Esophagus squamous epithelium (tissue), 5 donors: ENCODE measurements at places on chromosomes 2 and 18. TPM values are rescaled to one million over a fixed set of nuclear protein-coding genes. Genes with fewer than 3 reads are reported as not detected.
A peak's percentile ranks its signal among the peaks of the same experiment; 100 is the strongest.

DNA sequence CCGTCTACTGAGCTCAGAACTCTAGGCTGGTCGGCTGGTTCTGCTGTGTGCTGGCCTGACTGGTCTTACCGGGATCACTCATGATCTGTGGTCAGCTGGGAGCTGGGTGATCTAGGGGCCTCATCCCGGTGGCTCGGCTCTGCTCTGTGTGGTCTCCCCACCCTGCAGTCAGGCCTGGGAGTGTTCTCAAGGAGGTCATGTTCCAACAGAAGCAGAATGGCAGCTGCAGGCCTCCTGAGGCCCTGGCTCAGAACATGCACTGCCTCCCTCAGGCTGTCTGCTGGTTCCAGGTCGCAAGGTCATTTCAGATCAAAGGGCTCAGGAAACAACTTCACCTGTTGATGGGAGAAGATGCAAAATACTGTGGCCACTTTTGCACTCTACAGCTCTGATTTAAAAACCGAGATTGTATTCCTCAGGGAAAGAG lies 81.1 kb upstream of the RFX8 start:
- H3K36me3 ChIP-seq = no peaks in the 10 kb centered on the region
- DNase-seq = no peak
- H3K27ac ChIP-seq = no peak overlapping the region

DNA sequence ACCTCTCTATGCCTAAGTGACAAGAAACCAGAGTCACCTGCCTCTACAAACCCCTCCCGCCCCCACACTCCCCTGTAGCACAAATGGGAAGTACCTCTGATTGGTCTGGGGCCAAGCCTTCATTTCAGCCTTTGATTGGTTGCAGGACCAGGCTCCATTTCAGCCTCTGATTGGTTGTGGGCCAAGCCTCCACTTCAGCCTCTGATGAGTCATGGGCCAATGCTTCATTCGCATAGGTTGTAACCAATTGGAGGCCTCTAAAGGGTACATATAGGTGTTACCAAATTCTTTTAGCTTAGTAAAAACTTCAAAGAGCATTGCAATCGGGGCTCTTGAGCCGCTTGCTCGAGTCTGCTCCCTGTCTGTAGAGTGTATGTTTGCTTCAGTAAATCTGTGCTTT lies 25.0 kb downstream of the CCDC102B start:
- H3K27me3 ChIP-seq = no peaks in the 10 kb centered on the region
- H3K36me3 ChIP-seq = no peaks in the 10 kb centered on the region
- no peak for DNase-seq
- no peaks in the 10 kb centered on the region for H3K4me1 ChIP-seq

- no peaks in the 10 kb centered on the region for H3K27me3 ChIP-seq
- H3K4me1 ChIP-seq = peaks cover 35% of the 10 kb centered on the region
- no peak overlapping the region for H3K4me3 ChIP-seq
- peak overlapping the region; percentile 55 for H3K27ac ChIP-seq
- no peak for DNase-seq
- peaks cover 38% of the 10 kb centered on the region for H3K36me3 ChIP-seq
Measured at GRCh38 chr2:101256316-101256715, 3.6 kb downstream of the CNOT11 start.

DNA sequence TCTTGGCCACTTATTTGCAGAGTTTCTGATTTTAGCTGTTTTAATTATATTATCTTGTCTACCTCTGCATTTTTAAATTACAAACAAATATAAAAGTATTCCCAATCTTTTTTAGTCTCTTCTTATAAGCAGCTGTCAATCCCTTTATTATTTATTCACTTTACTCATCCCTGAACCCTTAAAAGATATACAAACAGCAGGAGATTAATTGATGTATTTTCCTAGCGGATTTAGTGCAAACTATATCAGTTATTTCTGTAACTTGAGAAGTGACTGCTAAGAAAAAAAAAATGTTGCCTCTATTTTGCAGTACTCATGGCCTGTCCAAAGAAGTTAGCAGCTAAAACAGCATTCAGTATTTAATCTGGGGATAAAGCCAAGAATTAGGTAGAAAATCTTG lies 42.1 kb upstream of the GCFC2 start:
- no peak for DNase-seq
- H3K27ac ChIP-seq = no peak overlapping the region
- H3K27me3 ChIP-seq = no peaks in the 10 kb centered on the region
- H3K36me3 ChIP-seq = no peaks in the 10 kb centered on the region

The CNTNAP5 gene
- total RNA-seq = not detected

The CCDC102B gene
- total RNA-seq = 2.2 TPM
